ENCODE measurements at places on chromosomes 5 and 9.

GRCh38 chr9:111916234-111916645, 19.6 kb downstream of the UGCG start:
- no peak for DNase-seq

DNA sequence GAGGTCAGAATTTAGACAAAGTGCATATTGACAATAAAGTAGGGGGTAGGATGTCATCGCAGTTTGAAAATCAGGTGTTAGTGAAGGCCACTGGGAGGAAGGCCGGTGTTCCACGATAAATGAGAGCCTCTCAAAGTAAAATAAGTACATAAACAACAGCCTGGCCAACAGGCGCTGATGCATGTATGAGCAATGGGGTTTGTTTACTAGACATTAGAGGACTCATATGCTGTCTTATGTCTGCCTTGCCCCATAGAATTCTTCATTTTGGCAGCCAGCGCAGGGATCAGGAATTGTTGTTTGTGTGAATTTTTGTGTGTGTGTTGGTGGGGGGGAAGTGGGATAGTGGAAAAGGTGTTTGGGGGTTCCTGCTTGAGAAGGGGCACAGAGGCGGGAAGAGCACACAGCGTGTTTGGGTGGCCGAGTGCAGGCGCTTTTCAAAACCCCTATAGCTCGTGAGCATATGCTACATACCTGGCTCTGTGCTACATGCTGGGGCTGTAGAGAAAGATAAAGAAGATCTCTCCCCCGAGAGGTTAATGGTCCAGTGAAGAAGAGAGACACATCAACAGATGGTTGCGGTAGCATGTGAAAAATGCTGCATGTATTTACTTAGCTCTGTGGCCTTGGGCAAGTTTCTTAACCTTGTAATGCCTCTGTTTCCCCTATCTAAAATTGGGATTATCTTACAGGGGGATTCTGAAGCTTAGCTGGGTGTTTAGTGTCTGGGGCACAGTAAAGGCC, 11.5 kb downstream of the SNX30 start:
- no peak for DNase-seq

DNA sequence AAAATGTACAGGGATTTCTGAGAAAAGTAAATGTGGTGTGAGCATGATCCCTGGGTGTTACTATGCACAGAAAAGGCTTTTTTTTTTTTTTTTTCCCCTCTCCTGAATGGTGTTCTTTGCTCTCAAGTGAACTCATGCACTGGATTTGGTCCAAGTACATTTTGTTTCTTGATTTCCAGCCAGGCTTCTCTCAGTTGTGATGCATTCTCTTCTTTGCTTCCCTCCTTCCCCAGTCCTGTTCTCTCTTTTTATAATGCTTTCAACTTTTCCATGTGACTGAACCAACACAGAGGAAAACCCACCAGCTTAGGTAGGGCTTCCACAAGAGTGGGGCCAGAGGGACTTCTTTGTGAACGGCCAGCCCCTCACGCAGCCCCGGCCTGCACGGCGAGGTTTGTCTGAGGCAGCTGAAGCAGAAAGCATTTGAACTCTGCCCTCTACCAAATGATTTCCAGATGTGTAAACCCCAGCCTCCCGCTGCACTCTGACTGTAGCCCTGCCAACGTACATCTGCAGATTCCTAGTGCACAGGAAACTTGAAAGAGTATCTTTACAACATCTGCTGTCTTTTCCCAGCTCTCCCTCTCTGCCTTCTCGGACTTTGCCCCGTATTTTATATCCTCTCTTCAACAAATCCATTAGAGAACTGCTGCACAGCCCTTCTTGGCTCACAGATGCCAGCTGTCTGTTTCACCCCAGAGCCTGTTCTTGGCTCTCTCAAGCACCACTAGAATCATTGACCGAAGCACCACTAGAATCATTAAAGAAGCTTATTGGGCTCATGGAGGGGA, 71.8 kb upstream of the CD180 start:
- no peak for DNase-seq

- DNase-seq, result no peak
Observed at GRCh38 chr5:124825983-124826337, 79.5 kb upstream of the ZNF608 start.

- peak; percentile 34 for DNase-seq
Observed at GRCh38 chr5:137887831-137888230, 1.4 kb upstream of the PKD2L2 start.

Measured in OCI-M1 (cell line).